Suppressor macrophage treated with lipopolysaccharide for 1 hour (primary cell): ENCODE measurements at places on chromosomes 4 and X.
A peak's percentile ranks its signal among the peaks of the same experiment; 100 is the strongest.

DNA sequence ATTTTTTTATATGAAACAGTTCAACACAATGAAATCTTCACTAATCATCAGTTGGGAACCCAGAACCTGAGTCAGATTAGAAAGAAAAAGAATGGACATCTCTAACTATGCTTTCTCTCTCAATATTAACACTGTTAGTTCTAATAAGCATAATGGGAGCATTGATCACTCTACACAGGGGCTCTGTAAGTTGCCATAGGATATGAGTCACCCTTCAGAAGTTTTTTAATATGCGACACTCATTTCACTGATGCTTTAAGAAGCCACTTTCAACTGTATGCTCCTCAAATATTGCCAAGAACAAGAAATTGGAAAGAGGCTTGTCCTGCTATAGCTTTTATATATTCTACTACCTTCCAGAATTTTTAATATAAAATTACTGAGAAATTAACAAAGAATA lies 187.0 kb downstream of the AASDH start:
- no peak for DNase-seq

DNA sequence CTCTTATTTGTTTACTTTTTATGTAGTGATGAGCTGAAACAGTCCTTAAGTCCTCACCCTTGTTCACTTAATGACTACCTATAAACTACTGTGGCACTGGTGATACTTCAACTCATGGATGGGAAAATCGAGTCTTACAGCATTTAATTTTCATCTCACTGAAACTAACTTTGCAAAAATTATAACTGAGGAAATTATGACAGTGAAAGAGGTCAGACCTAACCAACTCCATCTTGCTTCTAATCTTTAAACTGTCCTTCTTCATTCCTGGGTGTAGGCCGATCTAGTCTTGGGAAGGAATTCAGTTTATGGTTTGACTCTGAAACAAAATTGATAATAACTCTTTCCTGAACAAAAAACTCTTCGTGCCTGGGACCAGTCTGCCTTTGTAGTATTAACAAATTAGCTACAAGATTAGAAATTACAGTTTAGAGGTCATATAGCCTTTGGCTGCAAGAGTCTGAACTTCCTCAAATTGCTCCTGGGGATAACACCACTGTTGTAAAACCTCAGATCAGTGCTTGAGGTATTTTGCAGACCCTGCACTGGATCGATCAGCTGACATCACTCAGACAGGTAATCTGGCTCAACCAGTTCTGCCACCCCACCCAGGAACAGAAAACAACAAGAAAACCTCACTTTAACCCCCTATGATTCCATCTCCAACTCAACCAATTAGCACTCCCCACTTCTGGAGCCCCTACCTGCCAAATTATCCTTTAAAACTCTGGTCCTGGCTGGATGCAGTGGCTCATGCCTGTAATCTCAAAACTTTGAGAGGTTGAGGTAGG lies 995.7 kb upstream of the PRKX start:
- no peak for DNase-seq

- no peak for DNase-seq
Observed at GRCh38 chrX:149877636-149878035, 3.3 kb upstream of the MAGEA8 start.

- DNase-seq, result no peak
Observed at GRCh38 chrX:19800821-19801374, 86.5 kb downstream of the SH3KBP1 start.

GRCh38 chr4:25031077-25031621 lies 403 bp upstream of the LGI2 start:
- DNase-seq, result peak; percentile 84

- no peak for DNase-seq
Observed at GRCh38 chrX:9048801-9049200, 14.9 kb upstream of the FAM9B start.

DNA sequence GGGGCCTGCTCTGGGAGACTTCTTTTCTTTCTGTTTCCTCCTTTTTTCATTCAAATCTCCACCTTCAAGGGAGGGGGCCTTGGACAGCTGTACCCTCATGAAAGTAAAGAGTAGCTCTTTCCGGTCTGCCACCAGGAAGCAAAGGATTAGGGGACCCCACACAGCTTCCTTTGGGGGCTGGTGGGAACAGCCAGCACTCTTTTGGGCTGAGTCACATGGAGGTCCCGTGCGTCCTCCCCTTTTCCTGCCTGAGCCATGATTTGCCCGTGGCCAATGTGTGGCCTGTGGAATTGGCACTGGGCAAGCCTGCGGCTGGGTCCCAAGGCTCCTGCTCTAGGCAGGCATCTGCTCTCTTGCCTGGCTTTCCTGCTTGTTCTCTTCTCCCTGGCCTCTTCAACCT lies 65.5 kb downstream of the FHDC1 start:
- DNase-seq, result no peak

DNA sequence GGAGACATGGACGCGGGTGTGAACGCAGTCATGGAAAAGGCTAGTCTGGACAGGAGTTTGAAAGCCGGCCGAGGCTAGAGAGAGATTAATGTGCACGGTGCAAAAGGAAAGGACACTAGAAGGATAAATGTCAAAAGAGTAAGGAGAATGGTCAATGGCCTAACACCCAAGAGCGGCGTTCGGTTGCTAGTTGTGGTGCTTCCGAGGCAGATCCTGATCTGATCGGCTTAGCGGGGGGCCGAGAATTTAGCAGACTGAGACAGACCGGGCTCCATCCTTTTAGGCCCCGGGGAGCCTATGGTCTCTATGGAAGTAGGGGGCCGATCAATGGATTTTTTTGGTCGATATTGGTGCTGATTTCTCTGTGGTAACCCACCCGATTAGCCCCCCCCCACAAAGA lies 6.9 kb downstream of the GAGE10 start:
- no peak for DNase-seq

DNA sequence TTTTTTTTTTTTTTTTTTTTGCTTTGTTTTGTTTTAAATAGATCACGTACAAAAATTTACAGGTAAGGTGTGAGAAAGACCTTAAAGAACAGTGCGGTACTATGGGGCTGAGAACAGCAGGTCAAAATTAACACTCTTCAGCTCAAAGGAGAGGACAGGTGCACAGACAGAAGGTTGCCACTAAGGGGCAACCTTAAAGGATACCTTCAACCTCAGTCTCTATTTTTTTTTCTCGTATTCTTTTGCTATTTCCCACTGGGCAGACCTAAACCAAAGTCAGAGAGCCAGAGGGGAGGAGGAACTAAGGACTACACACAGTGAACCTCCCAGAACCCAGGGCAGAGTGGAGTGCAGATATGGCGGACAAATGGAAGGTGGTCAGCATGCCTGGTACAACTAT lies 1984.3 kb upstream of the IGFBP7 start:
- DNase-seq, result no peak

DNA sequence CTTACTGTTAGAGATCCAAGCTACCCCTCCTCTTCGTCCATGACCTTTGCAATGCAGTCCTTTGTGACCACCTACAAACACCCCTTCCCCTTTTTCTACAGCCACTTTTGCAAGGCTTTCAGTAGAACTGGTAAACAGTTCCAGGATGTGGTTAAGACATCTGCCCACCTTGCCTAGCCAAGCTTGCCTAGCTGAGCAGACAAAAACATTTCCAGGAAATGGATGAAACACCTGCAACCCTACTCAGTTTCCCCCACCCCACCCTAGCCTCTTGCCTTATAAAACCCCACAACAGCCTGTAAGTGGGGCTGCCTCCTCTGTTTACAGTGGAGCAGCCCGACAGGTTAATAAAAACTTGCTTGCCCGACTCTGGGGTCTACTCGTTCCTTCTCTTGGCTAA lies 133.8 kb downstream of the ZC4H2 start:
- DNase-seq, result no peak

DNA sequence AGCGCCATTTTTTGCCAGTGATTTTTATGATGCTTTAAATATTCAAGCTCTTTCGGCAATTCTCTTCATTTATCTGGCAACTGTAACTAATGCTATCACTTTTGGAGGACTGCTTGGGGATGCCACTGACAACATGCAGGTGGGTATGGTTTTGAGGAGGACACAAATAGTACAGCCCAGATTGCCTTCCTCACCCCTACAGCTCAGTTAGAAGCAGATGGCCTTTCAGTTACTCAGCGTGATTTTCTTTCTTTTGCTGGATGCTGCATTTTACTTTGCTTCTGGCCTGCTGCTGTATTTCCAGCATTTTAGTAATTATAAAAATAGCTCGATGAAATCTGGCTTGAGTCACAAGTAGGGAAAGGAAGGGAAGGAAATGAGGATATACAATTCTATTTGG lies 114.7 kb downstream of the SLC4A4 start:
- DNase-seq, result no peak

GRCh38 chr4:33537527-33537926 lies 2706.8 kb downstream of the ARAP2 start:
- no peak for DNase-seq

GRCh38 chr4:187141101-187141500 lies 417.4 kb upstream of the FAT1 start:
- no peak for DNase-seq

GRCh38 chrX:141814213-141814857 lies 23.8 kb upstream of the MAGEC3 start:
- no peak for DNase-seq

DNA sequence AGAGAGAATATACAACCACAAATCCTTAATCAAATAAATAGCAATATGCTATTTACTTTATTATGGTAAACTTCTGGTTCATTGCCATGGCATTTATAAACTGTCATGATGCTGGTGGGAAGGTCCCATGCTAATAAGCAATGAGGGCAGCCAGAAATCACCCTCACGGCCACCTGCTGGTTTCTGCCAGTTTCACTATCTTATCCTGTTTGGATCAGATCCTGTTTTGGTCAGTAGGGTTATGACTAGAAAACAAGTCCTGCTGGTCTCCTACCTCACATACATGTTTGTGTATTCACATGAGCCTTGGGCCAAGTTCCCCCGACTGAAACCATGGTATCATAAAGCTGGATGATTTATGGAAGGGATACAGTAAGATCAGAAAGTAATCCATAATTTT lies 28.1 kb downstream of the XAGE5 start:
- no peak for DNase-seq

DNA sequence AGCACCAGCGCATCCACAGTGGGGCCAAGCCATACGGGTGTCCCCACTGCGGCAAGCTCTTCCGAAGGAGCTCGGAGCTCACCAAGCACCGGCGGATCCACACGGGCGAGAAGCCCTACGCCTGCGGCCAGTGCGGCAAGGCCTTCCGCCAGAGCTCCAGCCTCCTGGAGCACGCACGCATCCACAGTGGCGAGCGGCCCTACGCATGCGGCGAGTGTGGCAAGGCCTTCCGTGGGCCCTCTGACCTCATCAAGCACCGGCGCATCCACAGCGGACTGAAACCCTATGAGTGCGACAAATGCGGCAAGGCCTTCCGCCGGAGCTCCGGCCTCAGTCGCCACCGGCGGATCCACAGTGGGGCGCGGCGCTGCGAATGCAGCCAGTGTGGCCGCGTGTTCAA lies 13.6 kb downstream of the ZNF275 start:
- no peak for DNase-seq

DNA sequence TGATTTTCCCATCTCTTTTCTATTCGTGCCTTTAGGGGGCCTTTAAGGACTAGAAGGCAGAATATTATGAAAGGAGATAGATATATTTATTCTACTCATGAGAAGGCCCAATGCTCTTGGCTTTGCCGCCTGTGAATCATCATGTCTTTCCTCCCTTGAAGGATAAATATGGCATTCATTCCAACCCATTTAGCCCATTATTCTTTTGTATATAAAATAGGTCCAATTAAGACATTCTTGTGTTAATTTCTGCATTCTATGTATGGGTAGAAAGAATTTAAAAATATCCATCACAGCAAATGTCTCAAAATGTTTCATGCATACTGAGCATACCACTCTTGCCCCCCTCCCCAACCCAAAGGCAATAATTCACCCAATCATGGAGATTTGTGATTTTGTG lies 115.1 kb downstream of the AFF2 start:
- DNase-seq, result no peak

DNA sequence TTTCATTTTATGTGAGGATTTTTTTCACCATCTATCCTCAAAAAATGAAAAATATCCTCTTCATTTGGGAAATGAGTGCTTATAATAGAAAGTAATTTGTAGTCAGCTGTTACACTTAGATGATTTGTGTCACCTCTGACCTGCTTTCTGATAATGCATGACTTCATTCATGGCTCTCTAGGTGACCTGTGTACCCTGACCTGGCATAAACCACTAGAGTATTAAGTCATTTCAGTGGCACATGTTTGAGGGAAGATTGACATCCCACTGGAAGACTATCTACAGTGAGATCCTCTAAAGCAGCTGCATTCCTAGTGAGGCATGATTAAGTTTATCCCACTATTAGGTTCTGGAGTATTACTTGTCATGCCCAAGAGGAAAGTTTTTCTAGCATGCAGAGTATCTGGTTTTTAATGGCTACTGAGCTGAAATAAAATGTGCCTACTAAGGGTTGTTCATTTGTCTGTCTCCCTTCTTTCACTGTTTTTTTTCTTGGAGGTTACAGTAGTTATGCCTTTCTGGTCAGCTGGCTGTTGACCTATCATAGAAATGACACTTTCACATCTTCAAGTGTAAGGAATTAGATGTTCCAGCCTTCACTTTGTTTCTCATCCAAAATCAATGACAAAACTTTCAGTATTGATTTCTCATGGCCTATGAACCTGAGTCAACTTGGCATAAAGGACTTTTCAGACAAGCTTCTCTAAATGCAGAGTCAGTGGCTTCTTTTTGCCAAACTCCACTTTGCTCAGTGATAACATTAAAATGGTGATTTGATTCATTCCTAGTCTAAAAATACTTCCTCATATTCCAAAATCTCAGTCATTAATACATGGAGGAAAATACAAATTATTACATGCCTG lies 33.1 kb downstream of the TET2 start:
- no peak for DNase-seq

DNA sequence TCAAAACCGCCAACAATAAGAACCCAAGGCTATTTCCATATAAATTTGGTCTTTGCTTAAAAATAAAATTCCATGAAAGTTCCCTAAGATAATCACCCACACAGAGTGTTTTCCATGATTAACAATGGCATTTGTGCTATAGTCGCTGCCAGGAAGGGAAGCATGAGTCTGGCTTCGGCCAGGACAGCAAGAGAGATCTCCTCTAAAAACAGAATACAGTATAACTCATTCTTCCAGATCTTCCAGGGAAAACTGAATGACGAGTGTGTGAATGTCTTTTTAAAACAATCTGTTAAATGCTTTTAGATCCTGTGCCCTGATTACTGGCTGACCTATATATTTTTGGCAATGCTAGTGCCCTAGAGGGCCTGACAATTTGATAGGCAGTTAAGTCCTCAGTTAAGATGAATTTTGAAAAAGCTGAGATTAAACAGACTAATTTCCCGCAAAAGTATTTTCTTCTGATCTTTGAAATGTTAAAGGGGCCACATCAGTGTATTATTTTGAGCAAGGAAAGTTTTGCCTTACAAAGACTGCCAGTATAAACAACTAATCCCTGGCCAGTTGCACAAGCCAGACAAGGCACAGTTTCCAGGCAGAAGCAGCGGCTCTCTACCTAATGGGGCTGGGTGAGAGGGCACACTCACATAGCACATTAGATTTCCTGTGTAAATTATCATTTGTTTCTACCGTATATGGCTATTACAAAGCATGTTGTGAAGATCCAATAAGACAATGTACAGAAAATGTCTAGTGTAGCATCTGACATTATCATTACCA lies 127.3 kb downstream of the DCHS2 start:
- no peak for DNase-seq
